ENCODE measurements at places on chromosomes 16 and 17. TPM values are rescaled to one million over a fixed set of nuclear protein-coding genes. Genes with fewer than 3 reads are reported as not detected.

DNA sequence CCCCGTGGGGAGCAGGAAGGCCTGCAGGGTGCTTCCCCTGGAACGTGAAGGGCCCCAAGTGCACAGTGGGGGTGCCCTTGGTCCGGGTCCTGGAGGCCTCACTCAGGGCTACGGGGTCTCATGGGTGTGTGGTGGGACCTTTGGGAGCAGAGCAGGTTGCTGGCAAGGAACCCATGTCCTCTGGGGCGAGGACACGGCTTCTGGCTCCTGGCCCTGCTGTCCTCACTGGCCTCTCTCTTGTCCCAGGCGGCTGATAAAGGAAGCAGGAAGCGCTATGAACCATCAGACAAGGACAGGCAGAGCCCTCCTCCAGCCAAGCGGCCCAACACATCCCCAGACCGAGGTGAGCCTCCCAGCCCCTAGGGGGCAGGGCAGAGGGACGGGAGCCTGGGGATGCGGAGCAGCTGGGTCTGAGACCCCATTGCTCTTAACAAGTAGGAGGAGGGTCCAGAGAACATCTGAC, 9.8 kb upstream of the IL17C start:
- no peak for DNase-seq

GRCh38 chr17:62064029-62064790, 868 bp downstream of the MED13 start:
- no peak for DNase-seq

DNA sequence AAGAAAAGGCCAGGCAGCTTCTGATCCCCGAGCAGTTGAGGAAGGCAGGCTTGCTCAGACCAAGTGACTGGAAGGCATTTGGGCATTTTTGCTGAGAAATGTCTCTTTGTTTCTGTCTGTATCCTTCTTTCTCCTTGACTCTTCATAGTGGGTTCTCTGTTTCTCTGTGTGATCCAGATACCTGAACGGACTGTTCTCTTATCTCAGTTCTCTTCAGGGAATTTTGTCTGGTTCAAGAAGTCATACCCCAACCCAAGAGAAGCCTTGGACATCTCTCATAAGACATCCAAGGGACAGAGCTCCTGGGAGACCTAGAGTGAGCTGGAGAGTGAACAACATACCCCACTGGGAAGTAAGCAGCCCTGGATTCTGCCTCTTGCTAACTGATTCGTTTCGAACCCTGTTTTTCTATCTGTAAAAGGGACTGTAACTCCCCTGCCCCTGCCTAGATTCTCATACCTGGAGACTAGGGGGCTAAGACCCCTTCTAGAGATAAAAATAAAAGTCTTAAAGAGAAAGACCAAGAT, 541 bp downstream of the CCL3 start:
- no peak for DNase-seq

DNA sequence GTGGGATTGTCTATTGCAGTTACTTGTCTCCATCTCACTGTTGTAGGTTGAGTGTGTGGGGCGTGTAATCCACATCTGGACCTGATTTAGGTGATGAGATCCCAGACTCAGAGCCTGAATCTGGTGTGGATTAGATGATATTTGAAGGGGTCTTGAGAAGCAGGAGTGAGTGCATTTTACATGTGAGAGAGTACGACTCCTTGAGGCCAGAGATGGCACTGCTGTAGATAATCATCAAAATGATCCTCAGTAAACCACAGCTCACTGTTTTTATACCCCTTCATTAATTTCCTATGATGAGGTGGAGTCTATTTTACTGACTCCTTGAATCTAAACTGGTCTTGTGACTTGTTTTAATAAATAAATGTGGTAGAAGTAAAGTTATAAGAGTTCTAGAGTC, 732.5 kb downstream of the KCNJ2 start:
- no peak for DNase-seq

GRCh38 chr17:35082073-35082657, 18.7 kb upstream of the RFFL start:
- no peak for DNase-seq

NAGS gene
- 0.94 TPM for total RNA-seq

ADCY9 gene
- total RNA-seq = 30.6 TPM

KRT14 gene
- 1.2 TPM for total RNA-seq

Measured in aorta (tissue), 5 donors.